Muscle of back (tissue), 13 donors: ENCODE measurements at places on chromosomes 7 and 10.

- DNase-seq = no peak
Measured at GRCh38 chr7:37449621-37450020, 957 bp upstream of the ELMO1 start.

- DNase-seq = peak; percentile 13
Measured at GRCh38 chr7:111532625-111533024, 29.7 kb downstream of the IMMP2L start.

DNA sequence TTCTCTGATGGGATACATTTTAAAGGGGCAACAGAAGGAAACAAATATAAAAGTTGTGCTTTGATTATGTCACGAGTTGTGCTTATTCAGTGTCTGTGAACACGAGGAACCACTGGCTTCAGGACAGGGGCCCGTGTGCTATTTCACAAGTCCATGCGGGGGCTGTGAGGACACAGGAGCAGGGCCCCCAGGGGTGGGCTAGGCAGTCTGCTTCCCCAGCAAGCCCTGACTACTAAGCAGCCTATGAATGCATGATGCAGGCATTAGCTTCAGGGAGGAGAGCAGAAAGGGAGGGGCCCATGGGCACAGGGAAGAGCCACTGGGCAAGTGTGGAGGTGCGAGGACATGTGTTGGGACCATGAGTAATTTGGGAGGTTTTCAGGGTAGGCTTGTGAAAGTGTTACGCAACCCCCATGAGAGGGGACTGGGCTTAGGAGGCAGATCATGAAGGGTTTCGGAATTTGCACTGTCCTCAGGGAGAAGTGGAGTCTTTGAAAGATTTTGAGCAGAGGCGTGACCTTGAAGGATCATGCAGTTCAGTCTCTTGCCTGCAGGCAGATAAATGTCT is 424.9 kb downstream of the CALN1 start:
- no peak for DNase-seq

DNA sequence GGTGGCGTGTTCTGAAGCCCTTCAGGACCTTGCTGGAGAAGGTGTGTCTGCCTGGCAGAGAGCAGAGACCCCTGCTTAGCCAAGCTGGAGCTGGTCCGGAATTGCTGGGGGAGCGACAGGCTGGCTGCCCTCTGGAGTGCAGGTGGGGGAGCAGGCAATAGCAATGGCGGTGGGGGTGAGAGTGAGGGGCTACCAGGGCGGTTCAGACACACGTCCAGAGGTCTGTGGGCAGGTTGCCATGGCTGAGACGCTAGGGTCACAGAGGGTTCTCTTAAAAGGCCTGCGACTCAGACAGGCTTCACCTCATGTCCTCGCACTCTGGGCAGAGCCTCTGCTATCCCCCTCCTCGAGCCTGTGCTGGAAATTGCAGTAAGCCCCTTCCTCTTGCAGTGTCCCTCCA is 329.0 kb upstream of the C7orf33 start:
- DNase-seq = no peak

- DNase-seq = no peak
Measured at GRCh38 chr10:93061594-93062513, 1.3 kb downstream of the CYP26C1 start.

- no peak for DNase-seq
Measured at GRCh38 chr7:149067869-149068268, 22.6 kb downstream of the ZNF786 start.

GRCh38 chr10:36332926-36333325 is 690.8 kb upstream of the FZD8 start:
- no peak for DNase-seq
